Karpas-422 (cell line): ENCODE measurements at places on chromosomes 13 and 19.

GRCh38 chr19:17767559-17767958, 16.3 kb downstream of the FCHO1 start:
- DNase-seq, result no peak

GRCh38 chr13:43167731-43168130, 144.3 kb downstream of the DNAJC15 start:
- no peak for DNase-seq

GRCh38 chr13:32905063-32905863, 111.0 kb upstream of the KL start:
- DNase-seq, result peak; percentile 74

DNA sequence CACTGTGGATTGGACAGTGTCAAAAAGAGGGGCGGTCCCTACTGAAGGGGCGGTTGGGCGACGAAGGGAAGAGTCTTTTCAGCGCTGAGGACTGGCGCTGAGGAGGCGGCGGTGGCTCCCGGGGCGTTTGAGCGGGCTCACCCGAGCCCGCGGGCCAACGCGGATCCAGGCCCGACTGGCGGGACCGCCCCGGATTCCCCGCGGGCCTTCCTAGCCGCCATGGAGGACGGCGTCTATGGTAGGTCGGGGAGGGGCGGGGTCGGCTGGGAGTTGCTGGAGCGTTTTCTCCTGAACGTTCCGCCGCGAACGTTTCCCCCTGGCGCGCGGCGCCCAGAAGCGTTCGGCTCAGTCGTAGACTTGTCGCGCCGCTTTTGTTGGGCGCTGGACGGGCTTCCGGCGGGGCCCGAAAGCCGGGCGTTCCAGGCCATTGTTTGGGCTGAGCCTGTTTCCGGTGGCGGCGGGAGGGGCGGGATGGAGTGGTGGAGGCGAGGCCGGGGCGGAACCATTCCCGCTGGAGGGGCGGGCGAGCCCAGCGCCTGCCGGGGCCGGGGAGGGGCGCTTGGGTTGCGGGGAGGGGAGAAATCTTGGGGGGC, at the start of gene CYTH2:
CYTH2 (plus strand) TSS at position 81 of the 593 bp plus-strand sequence; CDS start at position 220, 139 bp downstream.
- peak; percentile 91 for DNase-seq

GRCh38 chr19:15379999-15380647, 536 bp upstream of the AKAP8 start:
- DNase-seq, result no peak

- no peak for DNase-seq
These were observed 191.6 kb downstream of the EFNB2 start for GRCh38 chr13:106343836-106344235.

DNA sequence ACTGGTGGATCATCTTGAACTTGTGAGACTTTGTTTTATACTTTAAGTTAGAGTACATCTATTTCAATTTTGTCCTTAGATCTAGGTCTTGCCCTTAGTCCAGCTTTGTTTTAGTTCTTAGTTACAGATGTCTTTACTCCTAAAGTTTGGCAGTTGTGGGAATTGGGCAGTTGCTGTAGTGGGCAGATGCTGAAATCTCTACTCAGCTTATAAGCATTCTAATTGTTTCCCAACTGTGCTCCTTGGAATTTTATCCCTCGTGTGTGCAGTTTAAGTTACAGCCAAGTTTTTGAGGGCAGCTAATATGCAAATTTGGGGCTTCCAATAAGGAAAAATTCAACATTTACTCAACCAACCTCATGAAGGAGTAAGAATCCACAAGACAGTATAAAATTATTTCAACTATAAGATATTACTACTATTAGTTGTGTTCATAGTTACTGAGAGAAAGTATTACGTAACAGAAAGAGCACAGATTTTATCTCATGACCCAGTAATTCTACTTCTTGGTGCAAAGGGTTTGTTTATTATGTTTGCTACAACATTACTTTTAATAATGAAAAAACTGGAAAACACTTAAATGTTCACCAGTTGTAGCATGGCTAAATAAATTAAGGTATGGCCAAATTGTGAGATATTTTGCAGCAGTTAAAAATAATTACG, 32.9 kb downstream of the CCDC122 start:
- DNase-seq, result no peak

GRCh38 chr19:15180451-15181390, 20.1 kb downstream of the NOTCH3 start:
- no peak for DNase-seq

- no peak for DNase-seq
These were observed 15.5 kb downstream of the APLP1 start for GRCh38 chr19:35883882-35884281.

GRCh38 chr19:1970003-1970805, 29.2 kb downstream of the CSNK1G2 start:
- DNase-seq, result no peak

DNA sequence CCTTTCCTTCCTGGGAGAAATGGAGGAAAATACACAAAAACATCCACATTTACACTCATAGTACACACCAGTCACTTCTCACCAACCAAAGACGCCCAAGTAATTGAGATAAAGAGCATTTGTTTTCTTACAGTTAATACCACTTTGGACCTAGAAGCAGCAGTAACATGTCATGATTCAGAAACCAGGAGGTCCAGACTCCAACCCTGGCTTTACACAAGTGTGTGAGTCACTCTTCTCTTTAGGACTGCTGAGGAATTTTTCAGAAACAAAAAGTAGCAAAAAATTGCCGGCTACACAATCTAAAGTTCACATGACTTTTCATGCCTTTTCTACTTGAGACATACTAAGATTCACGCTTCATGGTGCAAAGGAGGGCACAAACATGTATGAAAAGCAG, 42.1 kb downstream of the TUBGCP3 start:
- DNase-seq, result no peak

DNA sequence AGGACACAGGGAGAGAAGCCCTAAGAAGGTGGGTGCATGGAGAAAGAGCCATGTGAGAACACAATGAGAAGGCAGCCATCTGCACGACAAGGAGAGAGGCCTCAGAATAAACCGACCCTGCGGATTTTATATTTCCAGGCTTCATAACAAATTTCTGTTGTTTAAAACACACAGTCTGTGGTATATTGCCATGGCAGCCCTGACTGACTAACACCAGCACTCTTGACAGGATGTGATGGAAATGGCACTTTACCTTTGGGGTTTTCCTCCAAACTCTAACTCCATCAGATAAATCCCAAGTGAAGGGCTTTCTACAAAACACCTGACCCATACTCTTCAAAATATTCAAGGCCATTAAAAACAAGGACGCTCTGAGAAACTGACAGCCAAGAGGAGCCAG, 13.2 kb upstream of the MED4 start:
- DNase-seq, result no peak

- peak; percentile 52 for DNase-seq
These were observed 19.9 kb upstream of the RFC3 start for GRCh38 chr13:33798023-33798422.
